Epithelial cell of proximal tubule (primary cell): ENCODE measurements at places on chromosomes 6 and 20.

DNA sequence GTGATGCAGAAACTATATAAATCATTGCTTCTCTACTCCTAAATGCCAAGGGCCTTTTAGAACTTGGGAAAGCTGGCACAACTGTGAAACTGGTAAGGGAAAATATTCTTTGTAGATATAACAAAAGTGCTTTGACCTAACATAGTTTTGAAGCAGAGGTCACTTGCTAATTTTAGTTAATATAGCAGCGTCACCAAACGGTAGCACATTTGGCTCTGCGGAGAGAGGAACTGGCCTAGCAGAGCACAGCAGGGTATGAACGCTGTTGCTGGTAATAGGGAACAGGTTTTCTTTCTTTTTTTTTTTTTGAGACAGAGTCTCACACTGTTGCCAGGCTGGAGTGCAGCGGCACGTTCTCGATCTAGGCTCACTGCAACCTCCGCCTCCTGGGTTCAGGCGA, 67.4 kb downstream of the ECT2L start:
- no peak for DNase-seq

DNA sequence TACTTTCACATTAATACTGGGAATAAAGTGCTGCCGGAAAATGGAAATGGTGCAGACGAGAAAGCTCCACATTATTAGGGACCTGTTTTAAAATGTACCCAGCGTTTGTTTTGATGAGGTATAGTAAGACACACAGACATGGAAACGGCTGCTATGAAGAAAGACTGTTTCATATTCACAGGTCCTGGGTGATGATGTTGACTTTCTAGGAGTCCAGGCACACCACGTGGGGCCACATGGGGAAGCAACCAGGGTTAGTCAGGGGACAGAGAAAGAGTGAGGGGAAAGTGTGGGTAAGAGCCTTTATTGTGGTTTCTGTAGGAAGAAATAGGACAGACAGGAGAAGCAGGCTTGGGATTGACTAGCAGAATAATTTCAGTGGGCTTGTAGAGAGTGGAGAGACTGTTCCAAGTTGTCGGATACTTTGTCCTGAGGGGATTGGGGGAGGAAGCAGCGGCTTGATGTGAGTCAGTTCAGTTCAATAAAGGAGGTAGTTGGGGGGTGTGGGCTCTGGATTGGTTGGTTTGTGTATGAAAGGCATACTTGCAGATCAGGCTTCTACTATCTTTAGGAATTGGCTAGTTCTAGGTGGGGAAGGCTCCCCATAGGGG, 112.0 kb upstream of the MCHR2 start:
- no peak for DNase-seq

DNA sequence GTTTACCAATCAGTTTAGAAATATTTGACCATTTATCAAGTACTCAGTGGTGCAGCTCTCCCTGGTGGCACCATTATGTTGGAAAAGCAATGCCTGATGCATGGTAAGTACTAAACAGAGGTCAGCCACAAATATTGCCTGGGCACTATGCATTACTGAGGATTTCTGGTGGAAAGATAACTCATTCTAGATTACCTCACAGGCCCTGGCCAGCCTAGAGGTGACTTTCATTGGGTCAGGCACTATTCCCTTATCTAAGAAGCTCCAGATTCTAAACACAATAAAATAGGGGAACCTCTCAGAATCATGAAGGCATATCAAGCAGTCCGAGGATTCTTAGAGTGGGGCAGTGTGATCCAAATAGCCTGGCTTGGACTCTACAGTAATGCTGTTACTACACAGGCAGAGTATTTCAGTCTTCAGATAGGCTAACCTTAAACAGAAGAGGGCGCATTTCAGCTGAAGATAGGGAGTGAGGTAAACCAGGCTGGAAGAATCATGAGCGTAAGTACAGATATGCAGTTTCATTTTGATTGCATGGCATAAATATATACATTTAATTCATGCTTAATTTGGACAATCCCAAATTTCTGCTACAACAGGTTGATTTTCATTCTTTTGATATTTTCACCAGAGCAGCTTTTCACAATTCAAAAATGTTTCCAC, 12.1 kb downstream of the LGSN start:
- peak; percentile 15 for DNase-seq

DNA sequence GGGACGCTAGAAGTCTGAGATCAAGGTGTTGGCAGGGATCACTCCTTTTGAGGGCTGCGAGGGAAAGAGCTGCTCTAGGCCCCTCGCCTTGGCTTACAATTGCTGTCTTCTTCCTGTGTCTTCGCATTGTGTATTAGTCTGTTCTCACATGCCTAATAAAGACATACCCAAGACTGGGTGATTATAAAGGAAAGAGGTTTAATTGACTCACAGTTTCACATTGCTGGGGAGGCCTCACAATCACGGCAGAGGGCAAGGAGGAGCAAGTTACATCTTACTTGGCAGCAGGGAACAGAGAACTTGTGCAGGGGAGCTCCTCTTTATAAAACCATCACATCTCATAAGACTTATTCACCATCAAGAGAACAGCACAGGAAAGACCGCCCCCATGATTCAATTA, 102.5 kb upstream of the ASF1A start:
- no peak for DNase-seq

DNA sequence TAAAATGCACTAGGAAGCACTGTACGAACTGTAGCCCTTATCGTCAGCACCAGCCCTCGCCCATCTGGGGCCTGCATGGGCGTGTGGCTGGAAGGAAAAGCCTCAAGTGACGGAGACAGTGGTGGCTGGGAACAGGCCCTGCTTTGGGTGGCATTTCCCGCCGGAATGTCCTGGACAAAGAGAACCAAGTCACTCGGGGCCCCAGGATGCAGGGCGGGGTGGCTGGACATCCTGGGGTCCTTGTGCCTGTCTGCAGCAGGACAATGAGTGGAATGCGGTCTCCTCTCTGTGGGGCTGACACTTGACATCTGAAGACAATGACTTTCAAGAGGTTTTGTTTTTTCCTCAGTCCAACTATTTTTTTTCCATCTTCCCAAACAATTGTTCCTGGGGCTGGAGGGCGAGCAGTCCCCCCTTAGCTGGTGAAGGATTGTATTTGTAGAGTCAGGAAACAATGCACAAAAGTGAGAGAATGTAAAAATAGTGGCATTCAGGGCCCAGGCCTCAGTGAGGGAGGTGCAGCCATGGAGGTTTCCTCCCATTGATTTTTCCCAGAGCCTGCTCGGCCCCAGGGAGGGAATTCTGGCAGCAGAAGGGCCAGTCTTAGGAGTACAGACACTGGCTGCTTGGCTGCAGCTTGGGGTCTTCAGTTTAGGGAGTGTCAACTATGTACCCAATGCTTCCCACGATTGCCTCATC, 64.4 kb downstream of the PREX1 start:
- no peak for DNase-seq

DNA sequence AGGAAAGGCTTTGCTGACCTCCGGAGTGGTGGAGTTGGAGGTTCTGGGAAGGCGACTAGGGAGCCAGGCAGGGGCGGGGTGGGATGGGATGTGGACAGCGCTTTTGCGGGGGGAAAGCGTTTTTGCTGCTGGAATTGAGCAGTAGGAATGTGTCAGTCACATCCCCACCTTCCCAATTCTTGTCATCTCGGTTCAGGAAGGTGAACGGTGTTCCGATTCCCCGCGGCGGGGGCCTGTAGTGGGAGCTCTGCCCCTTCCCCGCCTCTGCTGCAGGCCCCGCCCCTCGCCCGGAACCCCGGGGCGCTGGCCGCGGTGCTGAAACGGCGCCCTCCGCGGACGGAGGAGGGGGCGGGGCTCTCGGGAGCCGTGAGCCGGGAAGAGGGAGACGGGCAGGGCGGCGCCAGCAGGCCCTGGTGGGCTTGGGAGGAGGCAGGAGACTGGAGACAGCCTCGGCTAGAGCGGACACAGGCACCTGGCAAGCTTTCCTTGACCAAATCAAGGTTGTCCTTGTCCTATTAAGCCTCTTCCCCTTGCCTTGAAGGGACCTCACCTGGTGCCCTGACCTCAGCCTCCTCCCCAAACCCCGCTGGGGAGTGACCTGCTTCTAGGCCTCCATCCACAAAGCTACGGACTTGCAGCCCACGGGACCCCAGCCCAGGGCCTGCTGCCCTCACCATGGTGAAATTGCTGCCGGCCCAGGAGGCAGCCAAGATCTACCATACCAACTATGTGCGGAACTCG, at the start of gene LHFPL5:
Gene LHFPL5, plus strand, starts transcription at position 357 of the 741 bp plus-strand sequence. Its CDS starts 319 bp downstream, at position 676.
- no peak for DNase-seq

GRCh38 chr20:38165966-38166702, 1.1 kb upstream of the TGM2 start:
- no peak for DNase-seq

GRCh38 chr6:158552796-158553138, 7.1 kb upstream of the TMEM181 start:
- no peak for DNase-seq

GRCh38 chr6:158852312-158853071, 33.3 kb upstream of the EZR start:
- no peak for DNase-seq

- DNase-seq = no peak
These were observed 474.3 kb downstream of the RFPL4B start for GRCh38 chr6:112821476-112821875.

DNA sequence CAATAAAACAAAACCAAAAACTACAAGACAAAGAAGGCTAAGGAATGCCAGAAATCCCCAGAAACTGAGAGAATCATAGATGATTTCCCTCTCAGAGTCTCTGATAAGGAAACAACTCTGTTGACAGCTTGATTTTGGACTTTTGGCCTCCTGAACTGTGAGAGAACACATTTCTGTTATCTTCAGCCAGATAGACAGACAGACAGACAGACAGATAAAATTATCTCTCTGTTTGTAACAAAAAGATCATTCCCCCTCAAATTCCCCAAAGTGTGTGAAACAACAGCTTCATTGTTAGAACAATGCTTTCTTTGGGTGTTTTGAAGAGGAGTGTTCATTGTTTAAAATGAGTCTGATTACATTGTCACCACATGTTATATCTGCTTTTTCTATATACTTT, 148.2 kb downstream of the BCKDHB start:
- no peak for DNase-seq

- no peak for DNase-seq
These were observed 729.1 kb upstream of the HS3ST5 start for GRCh38 chr6:115071962-115072361.

GRCh38 chr6:169046483-169047192, 207.0 kb downstream of the THBS2 start:
- DNase-seq = no peak

- no peak for DNase-seq
These were observed 55.7 kb upstream of the HDGFL1 start for GRCh38 chr6:22513667-22514066.

DNA sequence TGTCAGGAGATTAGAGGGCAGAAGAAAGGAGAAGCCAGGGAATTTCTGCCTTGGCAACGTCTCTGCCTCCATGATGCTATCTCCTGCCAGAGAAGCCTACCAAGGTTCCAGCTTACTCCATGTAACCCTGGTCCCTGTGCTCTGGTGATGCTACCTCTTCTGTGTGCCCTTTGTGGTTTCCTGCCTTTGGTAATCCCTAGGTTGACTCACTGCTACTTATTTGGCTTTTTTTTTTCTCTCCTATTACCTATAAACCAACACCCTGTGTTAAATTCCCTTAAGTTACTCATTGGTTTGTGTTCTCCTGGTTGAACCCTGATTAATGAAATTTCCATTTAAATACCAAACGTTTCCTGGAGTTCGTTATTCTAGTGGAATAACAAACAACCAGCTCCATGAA, 527.8 kb upstream of the FLRT3 start:
- DNase-seq = peak; percentile 49

DNA sequence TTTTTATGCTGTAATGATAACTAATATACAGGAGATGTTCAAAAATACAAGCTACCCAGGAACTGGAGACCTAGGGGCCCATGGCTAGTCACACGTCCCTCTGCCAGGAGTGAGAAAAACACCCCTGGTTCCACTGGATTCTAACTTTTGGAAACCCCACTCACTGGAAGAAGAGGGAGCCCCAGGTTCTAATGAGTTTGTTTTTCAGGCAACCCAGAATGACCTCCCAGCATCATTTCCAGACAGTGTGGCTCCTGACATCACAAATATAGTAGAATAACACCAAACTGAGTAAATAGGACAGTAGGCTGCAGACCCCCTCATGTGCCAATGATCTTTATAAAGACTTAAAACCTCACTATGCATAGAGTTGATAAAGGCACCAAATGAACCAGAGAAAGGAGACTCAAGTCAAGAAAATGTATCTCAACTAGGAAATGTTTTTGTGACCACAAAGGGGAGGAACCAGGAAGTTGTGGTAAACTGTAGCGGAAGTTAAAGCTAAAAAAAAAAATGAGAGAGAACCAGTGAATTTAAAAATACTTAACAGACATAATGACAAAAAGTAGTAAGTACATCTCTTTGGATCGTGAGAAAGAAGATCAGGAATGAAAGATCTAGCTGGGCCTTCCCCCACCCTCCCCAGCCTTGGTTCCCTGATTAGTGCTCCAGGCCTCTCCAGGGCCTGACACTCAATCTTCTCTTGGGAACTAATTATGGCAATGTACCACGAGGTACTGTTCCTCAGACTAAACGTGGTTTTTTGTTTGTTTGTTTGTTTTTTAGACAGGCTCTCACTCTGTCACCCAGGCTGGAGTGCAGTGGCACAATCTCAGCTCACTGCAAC, 19.8 kb downstream of the HLA-E start:
- DNase-seq = no peak

DNA sequence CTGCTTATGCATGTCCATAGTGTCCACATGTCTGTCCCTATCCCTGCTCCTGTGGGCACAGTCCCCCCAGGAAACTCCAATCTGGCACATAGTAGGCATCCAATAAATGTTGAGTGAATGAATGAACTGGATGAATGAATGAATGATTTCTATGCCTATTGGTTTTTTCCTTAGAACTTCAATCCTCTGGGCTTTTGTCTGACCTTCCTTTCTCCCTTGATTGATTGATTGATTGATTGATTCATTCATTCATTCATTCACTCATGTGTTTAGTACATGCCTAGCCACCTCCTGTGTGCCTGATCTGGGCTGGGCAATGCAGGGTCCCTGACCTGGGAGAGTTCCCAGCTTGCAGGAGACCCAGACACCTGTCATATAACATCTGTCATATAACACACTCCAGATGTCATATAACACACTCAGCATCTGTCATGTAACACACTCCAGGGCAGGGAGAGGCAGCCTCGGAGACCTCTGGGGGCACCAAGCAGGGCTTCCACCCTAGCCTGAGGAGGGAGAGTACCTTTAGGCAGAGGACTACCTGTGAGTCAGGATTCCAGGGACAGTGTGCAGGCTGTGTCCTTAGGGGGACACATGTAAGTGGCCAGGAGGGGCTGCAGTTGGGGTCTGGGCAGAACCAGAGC, 17.9 kb downstream of the VSTM2L start:
- no peak for DNase-seq

DNA sequence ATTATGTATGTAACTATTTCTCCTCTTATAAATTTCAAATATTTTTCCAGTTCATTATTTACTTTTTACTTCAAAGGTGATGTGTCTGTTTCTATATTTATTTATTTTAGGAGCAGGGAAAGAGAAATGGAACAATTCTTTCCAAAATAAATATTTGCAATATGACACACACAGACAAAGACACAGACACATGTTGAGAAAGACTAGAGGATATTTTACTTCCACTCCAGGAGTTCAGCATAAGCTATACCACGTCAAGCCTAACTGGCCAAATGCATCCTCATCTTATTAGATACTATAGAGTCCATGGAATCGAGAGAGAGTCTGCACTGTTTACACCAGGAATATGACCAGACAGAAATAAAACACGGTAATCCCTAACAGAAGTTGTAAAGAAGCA, 13.3 kb downstream of the RALGAPA2 start:
- no peak for DNase-seq
